Fibroblast of skin of scalp (primary cell): ENCODE measurements at places on chromosomes 2 and 18.
A peak's percentile ranks its signal among the peaks of the same experiment; 100 is the strongest.

DNA sequence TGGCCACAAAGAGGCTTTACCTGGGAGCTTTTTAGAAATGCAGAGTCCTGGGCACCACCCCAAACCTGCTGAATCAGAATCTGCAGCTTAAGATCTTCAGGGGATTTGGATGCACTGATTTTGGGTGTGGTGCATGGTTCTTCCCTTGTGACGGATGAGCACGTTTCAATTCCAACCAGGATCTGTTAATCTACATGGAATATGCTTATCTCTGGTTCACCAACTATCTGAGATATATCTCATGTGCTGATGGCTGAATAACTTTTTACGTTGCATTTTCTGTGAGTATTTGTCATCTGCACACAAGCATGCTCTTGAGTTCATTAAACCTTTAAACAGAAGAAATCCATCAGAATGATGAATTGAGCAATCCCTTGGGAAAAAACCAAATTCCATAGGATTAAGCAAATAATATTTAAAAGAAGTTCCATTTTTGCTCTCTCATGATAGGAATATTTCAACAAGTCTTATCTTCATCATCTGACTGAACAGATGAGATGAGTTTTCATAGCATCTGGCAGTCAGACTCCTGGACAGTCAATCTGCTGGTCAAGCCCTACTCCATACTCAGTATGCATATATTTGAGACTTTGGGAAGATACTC lies 120.6 kb downstream of the PLB1 start:
- peak; percentile 82 for DNase-seq

DNA sequence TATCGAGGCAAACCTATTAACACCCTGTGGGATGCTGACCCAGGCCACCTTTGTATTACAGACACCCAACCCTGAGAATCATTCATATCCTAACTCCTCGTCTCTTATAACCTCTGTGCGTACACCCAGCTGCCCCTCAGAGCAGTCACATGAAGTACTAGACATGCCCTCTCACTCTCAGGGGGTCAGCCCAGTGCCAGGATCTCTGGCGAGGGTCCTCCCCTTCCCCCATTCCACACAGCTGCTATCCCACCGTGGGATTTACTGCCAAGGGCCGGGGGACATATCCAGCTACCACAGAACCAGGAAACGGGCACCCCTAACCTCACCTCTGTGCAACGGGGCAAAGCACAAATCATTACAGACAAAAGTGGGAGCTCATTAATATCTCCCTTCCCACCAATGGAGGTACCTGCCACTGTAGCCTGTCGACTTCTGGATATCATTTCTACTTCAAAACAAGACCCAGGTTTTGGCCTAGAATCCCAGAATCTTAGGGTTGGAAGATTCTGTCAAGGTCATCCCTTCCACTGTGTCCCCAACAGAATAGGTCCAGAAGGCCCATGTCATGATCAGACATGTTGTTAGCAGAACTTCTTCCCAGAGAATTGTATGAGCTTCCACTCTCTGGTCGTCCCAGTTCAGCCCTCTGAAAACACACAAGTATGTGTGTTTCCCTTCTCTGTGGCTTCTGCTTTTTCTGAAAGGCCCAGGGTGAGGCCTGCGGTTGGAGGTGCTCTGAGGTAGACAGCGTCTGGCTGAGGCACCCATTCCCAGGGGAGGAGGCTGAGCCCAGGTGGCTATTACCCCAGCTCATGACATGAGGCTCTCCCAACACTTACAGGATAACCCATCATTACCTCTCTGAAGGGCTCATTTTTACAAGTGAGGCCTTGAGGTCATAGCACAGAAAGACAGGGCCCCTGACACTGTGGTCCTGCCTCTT lies 1.7 kb downstream of the TMBIM1 start:
- DNase-seq = no peak

- no peak for DNase-seq
Measured at GRCh38 chr2:109712123-109712449, 82.0 kb upstream of the RGPD5 start.

GRCh38 chr2:200742426-200742825 lies 69.3 kb upstream of the BZW1 start:
- no peak for DNase-seq

DNA sequence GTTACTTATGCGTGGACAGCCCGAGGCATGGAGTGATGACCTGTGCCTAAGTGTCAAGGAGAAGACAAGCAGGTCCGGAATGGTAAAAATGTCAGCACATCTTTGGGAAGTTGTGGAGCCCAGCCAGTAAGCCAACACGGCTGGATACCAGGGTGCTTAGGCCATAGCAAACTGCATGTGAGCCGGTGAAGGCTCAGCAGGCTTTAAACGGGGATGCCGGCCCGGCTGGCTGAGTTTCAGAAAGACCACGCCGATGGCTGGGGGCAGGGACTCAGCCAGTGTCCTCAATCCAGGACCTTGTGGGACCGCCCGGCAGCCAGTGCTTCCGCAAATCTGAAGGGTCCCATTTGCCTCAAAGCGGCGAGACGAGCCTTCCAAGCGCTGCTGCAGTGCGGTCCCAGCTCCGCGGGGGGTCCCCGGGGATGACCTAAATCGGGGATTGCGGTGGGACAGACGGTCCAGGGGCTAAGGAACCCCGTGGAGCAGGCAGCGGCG lies 946 bp upstream of the AGAP1 start:
- DNase-seq = peak; percentile 43

- no peak for DNase-seq
Measured at GRCh38 chr18:65907281-65907680, 156.5 kb downstream of the CDH7 start.

GRCh38 chr18:80169607-80170006 lies 60.5 kb downstream of the ADNP2 start:
- no peak for DNase-seq

DNA sequence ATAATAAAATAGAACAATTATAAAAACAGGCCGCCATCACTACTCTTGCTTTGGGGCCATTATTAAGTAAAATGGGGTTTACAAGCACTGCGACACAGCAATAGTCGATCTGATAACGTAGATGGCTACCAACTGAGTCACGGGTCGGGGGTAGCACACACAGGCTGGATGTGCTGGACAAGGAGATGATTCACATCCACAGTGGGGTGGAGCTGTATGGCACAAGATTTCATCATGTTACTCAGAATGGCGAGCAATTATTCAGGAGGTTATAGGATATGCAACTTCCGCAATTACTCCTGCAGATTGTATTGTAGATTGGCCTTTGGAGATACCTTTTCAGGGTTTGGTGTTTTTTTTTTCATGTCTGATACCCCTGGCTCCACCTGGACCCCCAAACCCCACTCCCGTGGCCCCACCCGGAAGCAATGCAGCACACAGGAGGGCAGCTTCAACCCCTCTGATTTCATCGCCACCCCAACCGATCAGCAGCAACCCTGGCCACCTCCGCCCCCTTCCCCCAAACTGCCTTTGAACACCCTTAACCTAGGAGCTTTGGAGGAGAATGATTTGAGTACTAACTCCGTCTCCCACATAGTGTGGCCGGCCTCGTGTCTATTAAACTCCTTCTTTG lies 21.4 kb upstream of the MLPH start:
- peak; percentile 94 for DNase-seq

DNA sequence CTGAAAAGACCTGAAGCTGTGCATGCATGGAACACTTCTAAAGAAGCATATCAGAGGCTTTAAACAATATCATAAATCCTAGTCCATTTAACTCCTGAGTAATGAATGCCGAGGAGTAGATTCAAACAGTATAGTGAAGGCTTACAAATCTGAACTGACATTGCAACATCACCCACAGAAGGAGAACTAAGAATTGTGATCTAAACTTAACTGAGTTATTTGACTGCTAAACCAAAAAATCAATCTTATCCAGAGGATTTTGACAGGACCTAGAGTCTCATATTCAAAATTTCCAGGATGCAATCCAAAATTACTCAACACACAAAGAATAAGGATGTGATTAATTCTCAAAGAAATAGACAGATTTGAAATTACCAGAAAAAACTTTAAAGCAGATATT lies 181.0 kb downstream of the SLC39A10 start:
- peak; percentile 51 for DNase-seq

DNA sequence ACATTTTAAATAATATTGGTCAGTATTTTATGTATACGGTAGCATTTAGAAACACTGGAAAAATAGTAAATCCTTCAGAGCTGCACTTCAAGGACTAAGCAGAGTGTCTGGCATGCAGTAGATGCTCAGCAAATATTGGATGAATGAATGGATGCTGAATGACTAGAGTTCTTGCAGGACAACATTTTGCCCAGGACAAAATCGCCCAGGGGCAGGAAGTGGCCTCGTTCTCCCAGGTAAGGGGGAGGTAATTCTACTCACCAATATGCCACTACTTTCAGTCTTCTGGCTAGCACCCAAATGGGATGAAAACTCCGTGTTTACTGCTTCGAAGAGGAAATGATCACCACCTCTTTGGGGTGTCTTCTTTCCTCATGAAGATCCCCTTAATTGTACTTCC lies 4.0 kb upstream of the DGUOK start:
- no peak for DNase-seq

- DNase-seq = no peak
Measured at GRCh38 chr2:241891315-241891987, 21.9 kb downstream of the RTP5 start.

DNA sequence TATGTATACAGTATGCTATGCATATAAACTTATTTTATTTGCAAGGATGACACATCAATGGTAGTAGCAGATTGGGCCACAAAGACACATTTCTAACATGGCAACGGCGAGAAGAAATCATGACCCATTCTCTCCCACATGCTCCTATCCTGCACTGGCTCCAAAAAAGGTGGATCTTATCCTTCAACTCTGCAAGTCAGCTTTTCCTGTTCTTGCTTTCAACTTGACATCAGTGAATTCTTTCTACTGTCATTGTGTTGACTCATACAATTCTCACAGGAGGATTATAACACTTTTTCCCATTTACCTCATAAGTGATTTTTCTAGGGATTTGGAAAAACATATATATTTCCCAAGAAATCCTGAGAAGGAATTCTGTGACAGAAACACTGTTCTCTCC lies 53.1 kb downstream of the ACVR1 start:
- DNase-seq = peak; percentile 46
